ENCODE measurements at places on chromosomes 2 and 18.

- DNase-seq: no peak
- H3K27ac ChIP-seq: no peak overlapping the region
- no peaks in the 10 kb centered on the region for H3K27me3 ChIP-seq
- H3K4me1 ChIP-seq: peaks cover 32% of the 10 kb centered on the region
- peak overlapping the region; percentile 65 for H3K4me3 ChIP-seq
- peaks cover 12% of the 10 kb centered on the region for H3K36me3 ChIP-seq
Observed at GRCh38 chr2:241273210-241274020, 42.1 kb downstream of the HDLBP start.

DNA sequence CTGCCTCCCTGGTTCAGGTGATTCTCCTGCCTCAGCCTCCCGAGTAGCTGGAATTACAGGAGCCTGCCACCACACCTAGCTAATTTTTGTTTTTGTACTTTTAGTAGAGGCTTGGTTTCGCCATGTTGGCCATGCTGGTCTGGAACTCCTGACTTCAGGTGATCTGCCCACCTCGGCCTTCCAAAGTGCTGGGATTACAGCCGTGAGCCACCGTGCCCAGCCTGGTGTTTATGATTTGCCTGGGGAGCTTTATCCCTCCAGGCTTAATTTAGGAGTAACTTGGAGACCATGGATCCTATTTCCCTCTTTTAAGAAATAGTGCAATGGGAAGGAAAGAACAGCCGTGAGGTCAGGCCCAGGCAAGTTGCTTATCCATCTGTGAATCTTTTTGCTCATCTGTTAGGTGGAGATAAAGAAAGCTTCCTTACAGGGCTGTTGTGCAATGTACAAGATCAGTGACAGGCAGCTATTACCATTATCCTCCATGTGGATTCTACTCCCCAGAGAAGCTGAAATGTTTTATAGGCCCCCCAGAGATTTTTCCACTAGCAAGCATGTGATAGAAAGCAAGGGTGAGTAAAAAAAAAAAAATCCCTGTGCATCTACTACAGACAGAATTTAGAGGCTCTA, 104.9 kb upstream of the MGAT5 start:
- peaks cover 35% of the 10 kb centered on the region for H3K4me1 ChIP-seq
- no peak for DNase-seq
- no peaks in the 10 kb centered on the region for H3K27me3 ChIP-seq
- H3K4me3 ChIP-seq: no peak overlapping the region
- H3K27ac ChIP-seq: no peak overlapping the region

GRCh38 chr2:143491131-143491530, 361.9 kb downstream of the ARHGAP15 start:
- no peak for DNase-seq
- peaks cover 29% of the 10 kb centered on the region for H3K36me3 ChIP-seq
- H3K27ac ChIP-seq: no peak overlapping the region
- H3K27me3 ChIP-seq: no peaks in the 10 kb centered on the region
- H3K4me1 ChIP-seq: peaks cover 26% of the 10 kb centered on the region

- no peak overlapping the region for H3K27ac ChIP-seq
- H3K27me3 ChIP-seq: no peaks in the 10 kb centered on the region
- no peak overlapping the region for H3K4me3 ChIP-seq
- no peak for DNase-seq
Observed at GRCh38 chr18:27685091-27685490, 491.8 kb downstream of the CDH2 start.

DNA sequence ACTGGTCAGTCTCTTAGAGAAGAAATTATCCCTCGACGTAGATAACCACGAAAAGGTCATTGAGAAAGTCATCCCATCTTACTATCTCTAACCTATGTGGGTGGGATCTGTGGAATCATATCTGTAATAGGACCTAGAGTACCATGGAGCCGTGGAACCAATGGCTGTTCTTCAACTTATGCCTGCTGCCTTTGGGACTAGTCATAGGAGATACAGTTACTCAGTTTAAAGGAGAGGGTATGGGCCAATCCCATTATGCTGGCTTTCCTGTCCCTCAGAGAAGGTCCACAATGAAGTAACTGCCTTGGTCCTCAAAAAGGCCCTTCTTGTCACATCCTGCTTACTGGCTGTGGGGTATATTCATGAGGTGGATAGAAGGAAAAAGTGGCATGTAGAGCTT, 77.5 kb downstream of the FEZ2 start:
- no peak for DNase-seq
- no peak overlapping the region for H3K4me3 ChIP-seq
- H3K27me3 ChIP-seq: no peaks in the 10 kb centered on the region
- no peak overlapping the region for H3K27ac ChIP-seq
- peaks cover 5% of the 10 kb centered on the region for H3K36me3 ChIP-seq
- no peaks in the 10 kb centered on the region for H3K4me1 ChIP-seq

Data from activated naive CD4-positive, alpha-beta T cell treated with anti-CD3 and anti-CD28 coated beads for 36 hours (primary cell).